ENCODE measurements at places on chromosomes 7 and 10.

GRCh38 chr10:24723788-24724380 lies at the start of gene ARHGAP21:
Gene ARHGAP21 (minus strand): TSS chr10:24723887. CDS start chr10:24721899, 1,988 bp downstream.
- peak; percentile 85 for DNase-seq

- no peak for DNase-seq
Observed at GRCh38 chr7:77252506-77252905, 52.9 kb upstream of the FGL2 start.

- peak; percentile 3 for DNase-seq
Observed at GRCh38 chr10:45096001-45096400, 95.3 kb downstream of the ZNF22 start.

DNA sequence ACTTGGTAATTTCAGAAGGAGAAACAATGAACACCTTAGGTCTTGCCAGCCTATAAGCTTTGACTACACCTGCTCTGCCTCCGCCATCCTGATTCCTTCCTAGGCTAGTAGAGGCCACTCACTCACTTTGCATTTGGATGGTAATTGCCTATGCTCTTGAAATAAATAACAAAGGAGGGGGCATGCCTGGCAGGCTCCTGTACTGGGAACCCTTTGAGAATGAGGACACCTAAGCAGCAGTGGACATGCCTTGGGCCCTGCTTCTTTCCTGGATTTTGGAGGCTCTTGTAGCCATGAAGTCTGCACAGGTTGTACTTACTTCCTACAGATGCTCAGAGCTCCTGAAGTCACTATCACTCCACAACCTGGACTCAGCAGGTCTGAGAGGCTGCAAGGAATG lies 65.8 kb downstream of the BLNK start:
- no peak for DNase-seq

GRCh38 chr10:75646218-75646915 lies 214.9 kb downstream of the LRMDA start:
- DNase-seq: no peak

DNA sequence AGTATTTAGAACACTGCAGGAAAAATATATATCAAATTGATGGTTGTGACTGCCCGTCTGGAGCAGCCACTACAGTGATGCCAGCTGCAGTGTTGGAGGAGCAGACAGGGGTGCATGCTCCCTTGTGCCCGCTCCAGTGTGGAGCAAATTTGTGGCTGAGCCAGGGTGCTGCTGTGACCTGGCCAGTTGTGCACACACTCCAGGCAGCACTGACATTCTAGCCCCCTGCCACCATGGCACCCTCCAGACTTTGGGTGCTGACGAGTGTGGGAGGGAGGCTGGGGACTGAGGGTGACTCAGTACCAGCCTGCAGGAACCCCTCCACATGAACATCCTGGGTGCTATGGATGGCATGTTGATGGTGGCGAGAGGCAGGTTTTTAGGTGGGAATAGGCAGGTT lies 160.0 kb upstream of the PCDH15 start:
- DNase-seq: no peak

- DNase-seq: no peak
Observed at GRCh38 chr7:20788420-20788990, 1.8 kb upstream of the SP8 start.

- peak; percentile 37 for DNase-seq
Observed at GRCh38 chr10:17649836-17650235, 5.9 kb downstream of the STAM start.

- peak; percentile 77 for DNase-seq
Observed at GRCh38 chr7:28192786-28193585, 12.4 kb upstream of the JAZF1 start.

GRCh38 chr7:80604436-80604835 lies 34.0 kb upstream of the CD36 start:
- DNase-seq: no peak

DNA sequence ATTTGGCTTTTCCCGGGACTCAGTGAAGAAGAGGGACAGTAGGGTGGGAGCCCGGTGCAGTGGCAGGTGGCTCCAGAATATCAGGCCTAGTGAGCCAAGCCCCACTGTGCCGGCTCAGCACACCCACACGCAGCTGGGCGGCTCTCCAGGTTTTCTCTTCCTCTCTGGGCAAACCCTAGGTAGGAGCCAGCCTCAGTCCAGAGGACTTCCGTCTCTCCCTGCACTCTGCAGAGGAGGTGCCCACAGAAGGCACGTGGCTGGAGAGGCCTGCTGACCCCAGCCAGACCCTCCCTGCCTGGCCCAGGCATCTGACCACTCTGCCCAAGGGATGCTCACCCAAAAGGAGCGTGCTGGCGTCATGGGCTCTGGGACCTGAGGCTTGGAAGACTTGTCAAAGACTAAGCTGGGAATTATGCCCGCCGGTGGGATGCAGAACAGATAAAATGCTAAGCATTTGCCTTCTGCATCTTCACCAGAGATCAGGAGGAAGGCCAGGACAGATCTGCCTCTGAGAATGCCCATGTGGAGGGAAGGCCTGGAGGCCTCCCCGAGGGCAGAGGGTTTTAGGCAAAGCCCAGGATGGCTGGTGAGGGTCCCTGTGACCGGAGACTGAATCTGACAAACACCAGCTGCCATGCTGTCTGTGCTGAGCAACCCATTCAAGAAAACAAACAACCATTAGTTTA lies 40.2 kb downstream of the TCERG1L start:
- DNase-seq: no peak

DNA sequence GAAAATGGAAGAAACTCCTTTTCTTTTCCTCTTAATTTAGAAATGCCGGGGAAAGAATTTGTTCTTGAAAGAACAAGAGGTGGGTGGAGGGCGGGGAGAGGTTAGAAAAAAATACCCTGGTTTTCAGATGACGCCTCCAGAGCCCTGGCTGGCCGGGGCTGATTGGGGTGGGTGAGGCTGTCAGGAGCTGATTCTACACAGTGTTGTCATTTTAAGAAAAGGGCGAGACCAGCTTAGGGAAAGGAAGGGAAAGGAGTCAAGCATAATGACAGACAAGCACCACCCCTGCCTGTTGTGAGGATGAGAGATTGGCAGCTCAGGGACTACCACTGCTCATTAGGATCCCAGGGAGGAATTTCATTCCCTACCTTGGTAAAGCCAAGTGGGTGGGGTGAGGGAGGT lies 9.9 kb upstream of the FAM180A start:
- peak; percentile 79 for DNase-seq

GRCh38 chr7:74083928-74084721 lies 521 bp downstream of the LIMK1 start:
- peak; percentile 55 for DNase-seq

DNA sequence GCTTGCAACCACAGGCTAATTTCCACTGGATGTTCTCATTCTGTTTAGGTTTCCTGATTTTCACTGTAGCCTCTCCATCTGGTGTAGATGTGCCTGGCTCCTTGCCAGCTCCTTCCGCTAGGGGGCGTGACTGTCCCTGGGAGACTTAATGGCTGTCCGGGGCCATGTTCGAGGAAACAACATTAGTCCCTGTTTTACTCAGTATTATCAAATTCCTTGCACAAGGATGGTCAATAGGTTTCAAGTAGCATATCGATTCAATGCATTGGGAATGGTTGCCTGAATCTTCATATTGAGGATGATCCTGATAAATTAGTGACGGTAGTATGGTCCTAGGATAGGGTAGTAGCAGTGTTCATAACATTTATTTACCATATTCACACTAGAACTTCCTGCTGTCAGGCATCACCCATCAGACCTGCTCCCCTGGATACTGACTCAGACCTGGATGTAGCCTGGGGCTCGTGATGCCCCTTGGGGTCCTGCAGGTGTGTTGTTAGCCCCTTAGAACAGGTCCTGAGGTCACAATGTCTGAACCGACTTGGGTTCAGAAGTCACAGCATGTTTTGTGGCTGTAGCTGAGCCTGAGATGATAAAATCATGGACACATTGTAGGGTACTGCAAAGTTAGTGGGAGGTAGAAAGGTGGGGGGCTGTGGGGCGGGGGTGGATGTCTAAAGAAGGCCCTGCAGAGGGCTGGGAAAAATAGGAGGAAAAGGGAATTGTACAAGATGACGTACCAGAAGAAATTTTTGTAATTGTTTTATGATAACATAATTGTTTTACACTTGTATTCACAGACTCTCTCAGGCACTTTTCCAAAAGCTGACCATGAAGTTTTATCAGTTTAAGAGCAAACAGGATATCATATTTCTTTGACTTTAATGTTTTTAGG lies 8.9 kb upstream of the EXOC6 start:
- peak; percentile 50 for DNase-seq

GRCh38 chr7:151796091-151796870 lies 80.6 kb downstream of the PRKAG2 start:
- DNase-seq: peak; percentile 16

GRCh38 chr10:74589226-74589673 lies 237.2 kb upstream of the KAT6B start:
- DNase-seq: peak; percentile 98

All from fibroblast of skin of right biceps (primary cell).